Lung (tissue), 17 donors: ENCODE measurements at places on chromosomes 13 and 19. TPM values are rescaled to one million over a fixed set of nuclear protein-coding genes. Genes with fewer than 3 reads are reported as not detected.

Gene ZNF177
- total RNA-seq = 1.7 TPM

Gene SMIM17
- total RNA-seq = 0.40 TPM

Gene SLC10A2
- 13.7 TPM for total RNA-seq

Gene CBLC
- total RNA-seq = 4.8 TPM

Gene APOC4
- total RNA-seq = not detected

DNA sequence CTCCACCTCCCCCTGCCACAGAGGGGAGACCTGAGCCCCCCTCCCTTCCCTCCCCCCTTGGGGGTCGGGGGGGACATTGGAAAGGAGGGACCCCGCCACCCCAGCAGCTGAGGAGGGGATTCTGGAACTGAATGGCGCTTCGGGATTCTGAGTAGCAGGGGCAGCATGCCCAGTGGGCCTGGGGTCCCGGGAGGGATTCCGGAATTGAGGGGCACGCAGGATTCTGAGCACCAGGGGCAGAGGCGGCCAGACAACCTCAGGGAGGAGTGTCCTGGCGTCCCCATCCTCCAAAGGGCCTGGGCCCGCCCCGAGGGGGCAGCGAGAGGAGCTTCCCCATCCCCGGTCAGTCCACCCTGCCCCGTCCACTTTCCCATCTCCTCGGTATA is 2.4 kb upstream of the APOE start:
- no peak for DNase-seq

DNA sequence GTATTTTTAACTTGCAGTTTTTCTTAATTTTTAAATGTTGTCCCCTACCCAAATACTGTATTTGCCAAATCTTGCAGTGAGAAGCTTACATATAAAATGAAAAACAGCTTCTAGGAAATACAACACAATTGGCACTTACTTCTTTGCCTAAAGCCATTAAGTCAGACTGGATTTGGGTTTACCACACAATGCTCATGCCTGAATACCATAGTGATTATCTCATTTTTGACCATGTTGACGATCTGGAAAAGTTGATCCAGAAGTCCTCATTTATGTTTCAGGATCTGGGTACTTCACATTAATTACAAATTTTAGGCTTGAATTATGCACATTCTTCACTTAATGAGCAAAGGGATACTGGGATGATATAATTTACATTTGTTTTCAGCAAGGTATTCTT is 2.4 kb downstream of the RNF6 start:
- no peak for DNase-seq

GRCh38 chr13:42526276-42526675 is 47.7 kb upstream of the TNFSF11 start:
- no peak for DNase-seq

- no peak for DNase-seq
Measured at GRCh38 chr13:50758796-50759195, 84.7 kb downstream of the DLEU7 start.

DNA sequence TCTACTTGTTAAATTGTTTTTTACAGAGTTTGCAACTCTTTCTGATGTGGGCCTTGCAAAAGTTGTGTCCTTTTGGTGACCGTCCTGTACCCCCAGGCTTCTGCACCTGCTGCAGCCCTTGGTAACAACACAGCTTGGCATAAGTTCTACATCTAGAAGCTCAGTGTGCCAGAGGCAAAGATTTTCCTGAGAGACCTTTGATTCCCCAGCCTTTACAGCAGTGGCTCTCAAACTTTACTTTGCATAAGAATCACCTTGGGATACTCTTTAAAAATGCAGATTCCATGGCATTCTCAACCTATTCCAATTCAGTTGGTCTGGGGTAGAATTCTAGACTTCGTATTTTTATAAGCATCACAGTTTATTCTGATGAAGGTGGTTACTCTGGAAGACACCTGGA is 260.9 kb downstream of the DCT start:
- no peak for DNase-seq

DNA sequence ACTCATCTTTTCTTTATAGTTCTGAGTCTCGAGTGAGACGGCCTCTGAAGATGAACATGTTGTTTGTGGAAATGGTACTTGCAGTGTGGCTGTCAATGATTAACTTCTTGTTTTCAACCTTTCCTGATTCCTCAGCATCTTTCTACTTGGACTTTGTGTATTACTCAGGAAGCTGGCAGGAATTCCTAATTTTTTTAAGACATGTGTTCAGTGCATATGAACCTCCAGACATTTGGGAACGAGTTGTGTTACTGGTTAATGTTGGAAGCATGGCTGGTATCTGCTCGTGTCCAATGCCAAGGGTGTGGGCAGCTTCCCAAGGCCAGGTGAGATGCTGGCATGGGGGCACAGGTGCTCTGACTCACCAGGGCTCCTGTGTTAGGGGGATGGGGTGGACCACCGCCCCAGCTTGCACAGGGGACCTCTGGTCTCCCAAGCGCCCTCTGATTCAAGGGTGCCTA is 61.1 kb upstream of the MCF2L start:
- DNase-seq = no peak

GRCh38 chr13:85799097-85799582 is at the start of gene SLITRK6:
SLITRK6 (minus strand) TSS chr13:85799419; CDS start chr13:85796508, 2,911 bp downstream.
- DNase-seq = peak; percentile 51

DNA sequence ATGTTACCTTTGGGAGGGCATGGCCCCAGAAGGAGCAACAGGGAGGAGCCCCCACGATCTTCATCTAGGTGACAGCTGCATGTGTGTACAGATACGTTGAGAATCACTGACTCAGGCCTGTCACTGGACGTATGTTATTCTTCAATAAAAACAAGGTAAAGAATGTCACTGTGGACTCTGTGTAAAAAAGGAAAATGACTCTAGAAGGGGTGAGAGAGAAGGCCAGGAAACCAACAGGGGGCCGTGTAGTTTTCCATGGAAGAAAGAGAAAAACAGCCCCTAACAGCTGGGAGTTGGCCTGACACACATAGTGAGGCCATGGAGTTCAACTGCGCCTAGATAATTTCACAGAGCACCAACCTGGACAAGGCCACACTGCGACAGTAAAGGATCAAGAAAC is 1.9 kb upstream of the LYPD3 start:
- no peak for DNase-seq

- no peak for DNase-seq
Measured at GRCh38 chr13:40615619-40616018, 50.8 kb downstream of the FOXO1 start.

- DNase-seq = no peak
Measured at GRCh38 chr13:61339054-61339621, 76.5 kb downstream of the PCDH20 start.

DNA sequence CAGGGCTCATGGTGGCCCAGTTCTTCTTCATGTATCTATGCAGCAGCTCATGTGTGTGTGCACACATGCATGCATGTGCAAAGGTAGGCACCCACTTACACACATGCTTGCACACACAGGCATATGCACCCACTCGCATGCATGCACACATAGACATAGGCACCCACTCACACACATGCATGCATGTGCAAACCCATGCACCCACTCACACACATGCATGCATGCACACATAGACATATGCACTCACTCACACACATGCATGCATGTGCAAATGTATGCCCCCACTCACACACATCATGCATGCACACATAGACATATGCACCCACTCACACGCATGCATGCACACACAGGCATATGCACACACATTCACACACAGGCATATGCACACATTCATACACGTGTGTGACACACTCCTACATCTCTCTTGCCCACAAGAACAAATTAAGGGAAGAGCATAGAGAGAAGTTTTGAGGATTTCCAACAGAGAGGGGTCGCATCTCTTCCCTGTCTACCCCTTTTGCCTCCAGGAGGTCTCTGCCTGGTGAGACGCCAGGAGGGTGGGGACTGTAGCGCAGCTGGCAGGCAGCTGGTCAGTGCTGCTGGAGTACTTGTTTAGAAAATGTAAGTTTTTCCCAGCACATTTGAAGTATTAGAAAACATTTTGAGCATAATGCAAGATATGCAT is 63.9 kb upstream of the ARHGEF7 start:
- DNase-seq = no peak

GRCh38 chr13:28548872-28549271 is 53.9 kb upstream of the FLT1 start:
- DNase-seq = no peak

DNA sequence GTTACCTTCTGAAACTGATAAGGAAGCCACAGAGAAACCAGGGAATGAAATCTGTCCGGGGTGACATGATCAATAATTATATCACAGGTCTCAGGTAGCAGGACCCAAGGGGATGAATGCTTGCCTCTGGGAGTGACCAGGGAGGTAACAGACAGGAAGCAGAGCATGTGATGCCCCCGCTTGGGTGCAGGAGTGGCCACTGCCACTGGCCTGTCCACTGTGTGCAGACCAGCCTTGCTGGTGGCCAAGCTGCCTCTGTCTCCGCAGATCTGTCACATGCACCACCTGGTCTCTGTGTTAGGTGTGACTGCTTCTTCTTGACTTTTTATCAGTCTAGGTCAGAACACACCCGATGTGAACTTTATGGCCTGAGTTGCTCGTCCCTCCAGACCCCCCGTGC is 71.8 kb downstream of the PEPD start:
- no peak for DNase-seq

- DNase-seq = peak; percentile 31
Measured at GRCh38 chr19:23823952-23824389, 65.3 kb upstream of the ZNF681 start.

GRCh38 chr19:38543807-38544568 is 73.8 kb downstream of the MAP4K1 start:
- DNase-seq = no peak

DNA sequence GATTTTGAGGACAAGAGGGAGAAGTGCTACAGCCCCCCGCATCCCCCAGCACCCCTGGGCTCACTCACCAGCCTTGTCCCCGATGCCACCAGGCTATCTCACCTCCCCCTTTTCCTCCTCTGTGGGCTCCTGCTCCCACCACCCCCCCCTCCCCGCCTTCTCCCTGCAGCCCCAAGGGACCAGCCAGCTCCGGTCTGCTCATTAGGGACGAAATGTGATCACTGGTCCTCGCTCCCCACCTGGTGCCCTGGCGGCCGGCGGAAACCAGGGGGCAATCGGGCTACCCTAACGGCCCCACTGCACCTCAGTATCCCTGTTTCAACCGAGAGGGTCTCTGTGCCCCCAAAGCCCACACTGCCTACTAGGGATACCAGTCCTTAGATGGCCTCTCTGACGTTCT is 2.7 kb downstream of the GPR4 start:
- DNase-seq = no peak

DNA sequence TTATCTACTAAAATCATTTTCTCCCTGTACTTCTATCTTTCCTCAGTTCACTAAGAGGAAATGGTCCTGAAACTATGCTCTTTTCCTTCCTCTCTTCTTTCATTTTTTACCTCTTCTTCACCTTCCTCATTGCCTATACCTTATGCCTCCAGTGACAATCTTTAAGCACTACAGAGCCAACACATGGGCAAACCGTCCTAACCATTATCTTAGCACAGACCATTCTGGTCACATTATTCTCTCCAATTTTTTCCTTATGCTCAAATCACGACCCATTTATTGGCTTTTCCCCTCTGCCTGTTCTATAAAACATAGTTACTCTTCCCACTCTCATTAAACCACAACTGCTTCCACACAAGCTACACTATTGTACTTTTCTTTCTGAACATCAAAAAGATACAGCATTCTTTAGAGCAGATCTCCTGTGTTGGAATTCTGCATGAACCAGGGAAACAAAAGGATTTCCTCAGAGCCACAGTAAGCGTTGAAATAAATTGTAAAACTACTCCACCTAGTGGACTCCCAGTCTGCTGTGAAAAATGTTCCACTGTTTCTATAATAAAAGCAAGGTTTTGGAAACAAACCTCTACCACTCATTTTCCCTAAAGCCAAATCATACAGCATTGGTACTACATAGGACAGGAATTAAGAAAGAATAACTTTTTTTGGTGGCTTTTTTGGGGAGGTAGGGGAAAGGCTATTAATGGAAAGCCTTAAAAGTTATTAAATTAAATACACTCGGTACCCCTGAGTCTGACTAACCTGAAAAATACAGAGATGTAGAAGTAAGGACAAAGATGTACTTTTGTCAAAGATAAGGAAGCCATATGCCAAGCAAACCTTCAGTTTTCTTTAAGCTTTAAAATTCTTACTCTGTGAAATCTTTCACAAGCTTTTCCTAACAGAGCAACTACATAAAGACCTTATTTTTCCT is 19.5 kb downstream of the NUFIP1 start:
- peak; percentile 83 for DNase-seq

DNA sequence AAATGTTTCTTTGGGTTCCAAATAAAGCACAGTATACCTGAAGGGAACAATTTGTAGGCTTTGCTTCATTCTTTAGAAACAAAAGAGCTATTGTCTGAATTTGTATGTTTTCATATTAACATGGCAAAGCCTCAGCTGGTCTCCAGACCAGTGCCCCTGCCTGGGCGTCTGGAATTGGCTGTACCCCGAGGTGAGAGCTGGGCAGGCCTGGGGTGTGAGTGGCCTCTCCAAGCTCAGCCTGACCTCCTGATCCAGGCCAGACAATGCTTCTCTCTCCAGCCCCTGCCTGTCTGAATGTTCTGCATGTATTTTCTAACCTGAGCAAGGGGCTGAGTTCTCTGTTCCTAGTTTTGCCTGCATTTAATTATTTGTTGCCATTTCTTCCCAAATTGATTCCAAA is 66.3 kb upstream of the MCF2L start:
- DNase-seq = no peak

GRCh38 chr13:49453465-49453864 is 9.4 kb downstream of the SETDB2 start:
- no peak for DNase-seq

DNA sequence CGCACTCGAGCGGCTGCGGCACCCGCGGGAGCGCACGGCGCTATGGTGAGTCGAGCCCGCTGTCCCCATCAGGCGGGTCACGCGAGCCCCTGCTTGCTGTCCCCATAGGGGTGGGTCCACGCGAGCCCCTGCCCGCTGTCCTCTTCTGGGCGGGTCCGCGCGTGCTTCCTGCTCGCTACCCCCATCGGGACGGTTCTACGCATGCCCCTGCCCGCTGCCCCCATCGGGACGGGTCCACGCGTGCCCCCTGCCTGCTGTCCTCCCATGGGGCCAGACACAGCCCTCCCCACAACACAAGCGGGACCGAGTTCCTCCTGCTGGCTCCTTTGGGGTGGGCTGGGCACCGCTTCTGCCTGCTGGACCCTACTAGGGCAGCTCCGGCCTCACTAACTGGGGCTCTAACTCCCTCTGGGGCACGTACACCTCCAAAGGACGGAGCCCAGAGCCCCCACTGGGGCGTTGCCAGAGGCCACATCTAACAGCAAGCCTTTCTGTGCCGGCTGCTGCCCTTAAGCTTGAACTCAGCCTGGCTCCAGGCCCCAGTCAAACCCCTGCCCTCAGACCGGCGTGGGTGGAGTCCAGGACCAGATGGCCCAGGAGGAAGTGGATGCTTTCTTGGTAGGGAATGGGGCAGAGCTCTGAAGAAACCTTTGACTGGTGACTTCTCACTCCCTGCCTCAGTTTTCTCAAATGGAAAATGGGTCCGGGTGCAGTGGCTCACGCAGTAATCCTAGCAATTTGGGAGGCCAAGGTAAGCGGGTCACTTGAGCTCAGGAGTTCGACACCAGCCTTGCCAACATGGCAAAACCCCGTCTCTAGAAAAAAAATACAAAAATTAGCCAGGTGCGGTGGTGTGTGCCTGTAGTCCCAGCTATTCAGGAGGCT is 722 bp downstream of the COLGALT1 start:
- peak; percentile 45 for DNase-seq

- DNase-seq = no peak
Measured at GRCh38 chr13:85486663-85487062, 312.6 kb downstream of the SLITRK6 start.

GRCh38 chr13:69035771-69036170 is 1071.9 kb upstream of the ATXN8OS start:
- DNase-seq = no peak
